ENCODE measurements at places on chromosomes 1 and 21. TPM values are rescaled to one million over a fixed set of nuclear protein-coding genes. Genes with fewer than 3 reads are reported as not detected.

- no peaks in the 10 kb centered on the region for H3K27me3 ChIP-seq
- H3K4me3 ChIP-seq: no peak overlapping the region
- H3K36me3 ChIP-seq: no peaks in the 10 kb centered on the region
- H3K27ac ChIP-seq: no peak overlapping the region
- H3K4me1 ChIP-seq: no peaks in the 10 kb centered on the region
- no peak for DNase-seq
Measured at GRCh38 chr1:220221269-220221668, 51.0 kb downstream of the RAB3GAP2 start.

- H3K27ac ChIP-seq: no peak overlapping the region
- no peaks in the 10 kb centered on the region for H3K36me3 ChIP-seq
- H3K4me1 ChIP-seq: no peaks in the 10 kb centered on the region
- DNase-seq: peak; percentile 24
Measured at GRCh38 chr1:29962336-29962735, 726.0 kb downstream of the PTPRU start.

DNA sequence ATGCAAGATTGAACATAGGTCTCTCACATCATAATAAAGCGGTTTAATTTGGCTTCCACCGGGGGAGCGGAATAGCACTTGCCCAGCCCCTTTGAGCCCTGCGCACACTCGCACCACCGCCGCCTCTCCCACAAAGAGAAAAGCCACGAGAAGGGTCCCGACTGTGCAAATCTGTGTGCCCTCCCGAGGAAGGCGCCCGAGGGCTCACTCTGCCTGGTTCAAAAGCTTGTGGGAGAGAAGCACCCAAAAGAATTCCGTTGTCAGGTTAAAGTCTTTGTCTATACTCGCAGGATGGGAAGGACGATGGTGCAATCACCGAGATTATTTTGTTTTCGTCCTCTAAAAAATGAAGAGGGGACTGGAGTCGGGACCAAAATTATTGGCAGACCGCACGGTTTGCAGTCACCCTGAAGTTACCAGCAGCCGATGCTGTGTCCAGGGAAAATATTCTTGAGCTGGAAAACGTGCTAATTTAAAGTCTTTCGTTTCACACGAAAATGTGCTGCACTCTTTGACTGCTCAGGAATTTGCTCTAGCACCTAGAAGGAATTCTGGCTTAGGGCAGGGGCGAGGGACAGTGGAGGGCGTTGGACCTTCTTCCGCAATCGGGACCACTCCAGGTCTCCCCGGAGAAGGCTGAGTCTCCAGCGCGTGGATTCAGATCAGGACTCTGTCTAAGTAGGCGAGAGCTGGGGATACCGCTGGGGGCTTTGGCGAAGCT is 6.6 kb upstream of the SIM2 start:
- no peak overlapping the region for H3K4me3 ChIP-seq
- H3K36me3 ChIP-seq: no peaks in the 10 kb centered on the region
- no peak for DNase-seq
- H3K27me3 ChIP-seq: peaks cover 96% of the 10 kb centered on the region
- H3K27ac ChIP-seq: no peak overlapping the region

DNA sequence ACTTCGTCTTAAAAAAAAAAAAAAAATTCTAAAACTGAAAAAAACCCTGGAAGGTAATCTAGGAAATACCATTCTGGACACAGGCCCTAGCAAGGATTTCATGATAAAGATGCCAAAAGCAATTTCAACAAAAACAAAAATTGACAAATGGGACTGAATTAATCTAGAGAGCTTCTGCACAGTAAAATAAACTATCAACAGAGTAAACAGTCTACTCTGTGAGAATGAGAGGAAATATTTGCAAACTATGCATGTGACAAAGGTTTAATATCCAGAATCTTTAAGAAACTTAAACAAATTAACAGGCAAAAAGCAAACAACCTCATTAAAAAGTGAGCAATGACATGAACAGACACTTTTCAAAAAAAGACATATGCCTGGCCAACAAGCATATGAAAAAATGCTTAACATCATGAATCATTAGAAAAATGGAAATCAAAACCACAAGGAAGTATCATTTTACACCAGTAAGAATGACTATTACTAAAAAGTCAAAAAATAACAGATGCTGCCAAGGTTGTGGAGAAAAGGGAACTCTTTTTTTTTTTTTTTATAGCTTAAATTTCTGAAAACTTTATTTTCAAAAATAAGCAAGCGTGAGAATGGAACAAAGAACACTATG is 29.4 kb upstream of the RNPC3 start:
- no peaks in the 10 kb centered on the region for H3K27me3 ChIP-seq
- no peaks in the 10 kb centered on the region for H3K36me3 ChIP-seq
- no peak for DNase-seq
- no peak overlapping the region for H3K27ac ChIP-seq
- no peaks in the 10 kb centered on the region for H3K4me1 ChIP-seq
- no peak overlapping the region for H3K4me3 ChIP-seq

DNA sequence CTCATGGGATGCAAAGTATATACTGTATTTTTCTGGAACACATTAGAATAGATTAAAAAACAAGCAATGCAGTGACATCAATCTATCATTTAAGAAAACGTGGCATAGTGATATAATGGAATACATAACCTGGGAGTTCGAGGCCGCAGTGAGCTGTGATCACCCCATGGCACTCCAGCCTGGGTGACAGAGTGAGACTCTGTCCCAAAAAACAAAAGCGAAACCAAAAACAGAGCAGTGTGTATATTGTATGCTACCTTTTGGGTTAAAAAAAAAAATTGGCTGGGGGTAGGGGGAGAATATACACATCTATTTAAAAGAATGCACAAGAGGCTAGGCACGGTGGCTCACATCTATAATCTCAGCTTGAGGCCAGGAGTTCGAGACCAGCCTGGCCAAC is 13.5 kb downstream of the SLC2A1 start:
- no peaks in the 10 kb centered on the region for H3K4me1 ChIP-seq
- peak overlapping the region; percentile 79 for H3K27ac ChIP-seq
- H3K36me3 ChIP-seq: no peaks in the 10 kb centered on the region

DNA sequence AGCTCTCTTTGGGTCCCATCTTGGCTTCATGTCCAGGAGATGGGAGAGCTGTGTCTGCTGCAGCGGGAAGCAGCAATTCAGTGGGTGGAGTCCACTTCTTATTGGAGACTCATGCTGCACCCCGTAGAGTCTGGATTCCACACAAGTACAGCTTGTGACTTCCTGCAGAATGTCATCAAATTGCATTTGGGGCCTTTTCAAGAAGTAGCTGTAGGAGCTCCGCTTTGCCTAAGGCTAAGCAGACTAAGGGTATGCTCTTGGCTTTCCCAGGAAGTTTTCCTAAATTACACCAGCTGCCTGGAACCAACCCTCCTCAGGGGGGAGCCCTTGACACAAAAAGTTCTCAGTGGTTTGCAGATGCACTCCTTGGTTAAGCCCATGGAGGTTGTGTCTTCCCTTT is 5.7 kb upstream of the MOB3C start:
- H3K4me3 ChIP-seq: no peak overlapping the region

RAB3B gene
- total RNA-seq: 3.9 TPM

Data from sigmoid colon (tissue), 7 donors.